Effector memory CD8-positive, alpha-beta T cell (primary cell): ENCODE measurements at places on chromosomes 16 and 17.

DNA sequence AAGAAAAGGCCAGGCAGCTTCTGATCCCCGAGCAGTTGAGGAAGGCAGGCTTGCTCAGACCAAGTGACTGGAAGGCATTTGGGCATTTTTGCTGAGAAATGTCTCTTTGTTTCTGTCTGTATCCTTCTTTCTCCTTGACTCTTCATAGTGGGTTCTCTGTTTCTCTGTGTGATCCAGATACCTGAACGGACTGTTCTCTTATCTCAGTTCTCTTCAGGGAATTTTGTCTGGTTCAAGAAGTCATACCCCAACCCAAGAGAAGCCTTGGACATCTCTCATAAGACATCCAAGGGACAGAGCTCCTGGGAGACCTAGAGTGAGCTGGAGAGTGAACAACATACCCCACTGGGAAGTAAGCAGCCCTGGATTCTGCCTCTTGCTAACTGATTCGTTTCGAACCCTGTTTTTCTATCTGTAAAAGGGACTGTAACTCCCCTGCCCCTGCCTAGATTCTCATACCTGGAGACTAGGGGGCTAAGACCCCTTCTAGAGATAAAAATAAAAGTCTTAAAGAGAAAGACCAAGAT is 541 bp downstream of the CCL3 start:
- DNase-seq: no peak
- peak overlapping the region; percentile 96 for H3K27ac ChIP-seq
- peak overlapping the region; percentile 65 for H3K4me3 ChIP-seq
- peaks cover 14% of the 10 kb centered on the region for H3K36me3 ChIP-seq
- no peaks in the 10 kb centered on the region for H3K27me3 ChIP-seq

GRCh38 chr17:80586846-80587228 is 42.2 kb downstream of the RPTOR start:
- H3K36me3 ChIP-seq: no peaks in the 10 kb centered on the region
- H3K27me3 ChIP-seq: no peaks in the 10 kb centered on the region
- no peak overlapping the region for H3K27ac ChIP-seq
- peaks cover 17% of the 10 kb centered on the region for H3K4me1 ChIP-seq
- no peak for DNase-seq
- no peak overlapping the region for H3K4me3 ChIP-seq

DNA sequence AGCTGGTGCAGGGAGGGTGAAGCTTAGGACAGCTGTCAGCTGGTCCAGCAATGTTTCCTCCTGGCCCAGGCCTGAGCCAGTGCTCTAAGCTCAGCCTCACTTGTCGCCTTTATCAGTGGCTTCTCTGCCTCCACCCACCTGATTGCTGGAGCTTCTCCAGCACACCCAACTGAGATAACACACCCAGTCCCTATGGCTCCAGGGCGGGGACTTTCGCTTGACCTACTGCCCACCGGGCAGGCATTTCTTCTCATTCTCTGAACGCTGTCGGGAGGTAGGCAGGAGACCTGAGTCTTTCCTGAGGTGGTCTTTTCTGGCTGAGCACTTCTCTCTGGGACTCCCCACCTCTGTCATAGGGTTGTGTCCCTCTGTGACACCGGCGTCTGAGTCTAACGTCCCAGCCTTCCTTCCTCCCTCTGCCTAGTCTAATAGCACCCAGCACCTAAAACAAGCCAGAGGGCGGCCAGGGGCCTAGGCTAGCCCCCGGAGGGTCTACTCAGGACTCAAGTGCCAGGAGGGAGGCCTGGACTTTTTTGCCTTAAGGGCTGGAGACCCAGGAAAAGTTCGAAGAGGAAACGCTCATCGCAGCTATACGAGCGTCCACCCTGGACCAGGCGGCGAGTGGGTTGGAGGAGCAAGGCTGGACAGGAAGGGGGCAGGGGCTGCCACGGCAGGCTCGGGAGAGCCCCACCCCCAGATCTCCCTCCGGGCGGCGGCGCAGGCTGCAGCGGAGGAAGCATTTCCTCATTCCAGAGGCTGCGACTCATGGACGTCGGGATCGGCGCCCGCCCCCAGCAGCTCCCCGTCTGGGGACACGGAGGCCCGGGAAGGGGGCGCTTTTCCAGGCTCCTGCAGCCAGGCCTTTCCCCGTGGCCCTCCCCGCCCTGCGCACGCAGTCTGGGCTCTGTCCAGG is 756 bp downstream of the TAX1BP3 start:
- peaks cover 19% of the 10 kb centered on the region for H3K4me1 ChIP-seq
- peak overlapping the region; percentile 95 for H3K27ac ChIP-seq
- H3K4me3 ChIP-seq: peak overlapping the region; percentile 94
- no peaks in the 10 kb centered on the region for H3K27me3 ChIP-seq

DNA sequence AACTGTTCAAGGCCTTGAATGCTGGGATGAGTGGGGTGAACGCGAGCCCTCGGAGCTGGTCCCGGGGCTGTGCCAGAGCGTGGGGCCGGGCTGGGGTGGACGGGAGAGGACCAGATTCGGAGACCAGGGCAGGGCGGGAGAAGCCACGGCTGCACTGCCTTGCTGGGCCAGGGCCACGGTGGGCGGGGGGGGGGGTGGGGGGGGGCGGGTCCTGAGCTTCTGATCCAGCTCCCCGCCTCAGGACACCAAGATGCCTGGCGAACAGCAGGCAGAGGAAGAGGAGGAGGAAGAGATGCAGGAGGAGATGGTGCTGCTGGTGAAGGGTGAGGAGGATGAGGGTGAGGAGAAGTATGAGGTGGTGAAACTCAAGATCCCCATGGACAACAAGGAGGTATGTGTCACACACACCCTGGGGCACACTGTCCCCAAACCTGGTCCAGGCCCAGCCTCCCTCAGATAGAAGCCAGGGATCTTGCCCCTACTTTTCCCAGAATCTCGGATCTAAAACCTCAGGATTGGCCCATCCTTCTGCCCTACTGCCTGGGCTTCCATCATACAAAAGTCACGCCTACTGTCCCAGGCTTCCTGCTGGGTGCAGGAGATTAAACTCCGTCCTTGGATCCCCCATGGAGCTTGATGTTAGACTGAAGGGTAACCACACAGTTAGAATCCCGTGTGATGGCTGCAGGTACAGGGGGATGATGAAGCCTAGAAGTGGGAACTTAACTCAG is 563 bp downstream of the ZNF771 start:
- no peaks in the 10 kb centered on the region for H3K27me3 ChIP-seq
- DNase-seq: no peak
- peaks cover 14% of the 10 kb centered on the region for H3K4me1 ChIP-seq
- H3K27ac ChIP-seq: no peak overlapping the region
- H3K4me3 ChIP-seq: peak overlapping the region; percentile 77
- peaks cover 7% of the 10 kb centered on the region for H3K36me3 ChIP-seq

GRCh38 chr17:57207396-57207795 is 48.9 kb upstream of the MSI2 start:
- H3K36me3 ChIP-seq: no peaks in the 10 kb centered on the region
- H3K4me1 ChIP-seq: no peaks in the 10 kb centered on the region
- no peak overlapping the region for H3K4me3 ChIP-seq
- DNase-seq: no peak
- H3K27me3 ChIP-seq: peaks cover 72% of the 10 kb centered on the region

GRCh38 chr16:64531401-64531800 is 590.5 kb downstream of the CDH11 start:
- no peak overlapping the region for H3K27ac ChIP-seq
- H3K27me3 ChIP-seq: no peaks in the 10 kb centered on the region
- H3K4me3 ChIP-seq: no peak overlapping the region
- DNase-seq: no peak
- peaks cover 3% of the 10 kb centered on the region for H3K36me3 ChIP-seq

- H3K4me1 ChIP-seq: no peaks in the 10 kb centered on the region
- no peak for DNase-seq
- no peak overlapping the region for H3K4me3 ChIP-seq
- no peaks in the 10 kb centered on the region for H3K36me3 ChIP-seq
- peaks cover 51% of the 10 kb centered on the region for H3K27me3 ChIP-seq
Measured at GRCh38 chr17:9872852-9873251, 32.2 kb downstream of the RCVRN start.

DNA sequence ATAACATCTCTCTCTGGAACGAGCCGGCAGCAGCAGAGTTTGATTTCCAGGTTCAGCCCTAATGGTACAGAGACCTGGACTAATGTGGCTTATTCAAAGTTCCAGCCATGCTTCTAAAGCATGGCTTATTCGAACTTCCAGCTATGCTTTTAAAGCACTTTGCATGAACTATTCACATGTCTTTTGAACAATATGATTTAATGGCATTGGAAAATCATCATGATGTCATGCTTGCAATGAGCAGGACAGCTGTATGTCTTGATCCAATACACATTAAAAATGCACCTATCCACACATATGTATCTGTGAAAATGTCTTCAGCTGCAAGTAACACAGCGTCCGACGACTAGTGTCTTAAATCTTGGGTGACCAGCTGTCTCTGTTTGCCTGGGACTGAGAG is 85.7 kb downstream of the MARF1 start:
- no peak overlapping the region for H3K27ac ChIP-seq
- DNase-seq: no peak
- H3K27me3 ChIP-seq: no peaks in the 10 kb centered on the region
- no peaks in the 10 kb centered on the region for H3K36me3 ChIP-seq

GRCh38 chr17:37101306-37101705 is 152.6 kb downstream of the AATF start:
- H3K27me3 ChIP-seq: no peaks in the 10 kb centered on the region
- DNase-seq: no peak
- no peak overlapping the region for H3K4me3 ChIP-seq
- no peak overlapping the region for H3K27ac ChIP-seq
- peaks cover 8% of the 10 kb centered on the region for H3K36me3 ChIP-seq

GRCh38 chr17:82627405-82627804 is 20.8 kb downstream of the WDR45B start:
- H3K4me3 ChIP-seq: no peak overlapping the region
- peaks cover 83% of the 10 kb centered on the region for H3K36me3 ChIP-seq
- peaks cover 5% of the 10 kb centered on the region for H3K4me1 ChIP-seq
- no peak overlapping the region for H3K27ac ChIP-seq
- H3K27me3 ChIP-seq: no peaks in the 10 kb centered on the region
- DNase-seq: no peak

DNA sequence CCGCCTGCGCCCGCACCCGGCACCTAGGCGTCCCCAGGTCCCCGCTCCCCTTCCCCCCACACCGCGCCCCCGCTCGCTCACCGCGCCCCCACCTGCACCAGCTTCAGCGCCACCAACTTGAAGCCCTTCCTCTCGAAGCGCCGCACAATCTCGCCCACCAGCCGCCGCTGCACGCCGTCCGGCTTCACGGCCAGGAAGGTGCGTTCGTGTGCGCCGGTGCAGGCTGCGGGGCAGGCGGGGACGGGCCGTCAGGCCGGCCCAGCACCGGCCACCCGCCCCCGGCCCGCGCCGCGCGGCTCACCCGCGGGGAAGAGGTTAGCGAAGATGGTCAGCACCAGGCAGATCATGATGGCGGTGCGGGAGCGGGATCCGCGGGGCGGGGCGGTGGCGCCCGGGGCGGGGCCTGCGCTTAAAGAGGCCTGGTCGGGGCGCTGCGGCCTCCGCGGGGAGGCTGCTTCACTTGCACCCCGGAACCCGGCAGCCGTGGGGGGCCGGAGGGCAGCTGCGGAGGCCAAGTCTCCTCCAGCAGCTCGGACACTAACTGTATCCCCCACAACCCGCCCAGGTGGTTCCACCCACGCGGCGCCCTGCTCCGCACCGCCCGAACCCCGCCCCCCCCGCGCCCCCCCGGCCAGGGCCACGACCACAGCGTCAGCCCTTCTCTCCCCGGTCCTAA is at the start of gene NME3:
NME3 (minus strand) TSS at position 356 of the 676 bp plus-strand sequence; CDS start at position 347, 9 bp downstream.
- H3K27ac ChIP-seq: peak within 1 kb of the TSS; percentile 94
- H3K27me3 ChIP-seq: no peaks in the 10 kb centered on the region
- H3K4me3 ChIP-seq: peak within 1 kb of the TSS; percentile 95

GRCh38 chr17:81049973-81050551 is 15.1 kb downstream of the BAIAP2 start:
- H3K36me3 ChIP-seq: peaks cover 18% of the 10 kb centered on the region
- no peak overlapping the region for H3K27ac ChIP-seq
- H3K4me3 ChIP-seq: peak overlapping the region; percentile 70
- H3K4me1 ChIP-seq: peaks cover 14% of the 10 kb centered on the region

GRCh38 chr17:66939461-66940114 is 24.9 kb upstream of the CACNG4 start:
- H3K27ac ChIP-seq: no peak overlapping the region
- H3K36me3 ChIP-seq: no peaks in the 10 kb centered on the region
- no peak overlapping the region for H3K4me3 ChIP-seq
- peaks cover 86% of the 10 kb centered on the region for H3K27me3 ChIP-seq

GRCh38 chr17:3754458-3755334 is 31.0 kb downstream of the HASPIN start:
- no peak overlapping the region for H3K27ac ChIP-seq
- no peaks in the 10 kb centered on the region for H3K27me3 ChIP-seq
- peaks cover 5% of the 10 kb centered on the region for H3K36me3 ChIP-seq
- peaks cover 14% of the 10 kb centered on the region for H3K4me1 ChIP-seq

DNA sequence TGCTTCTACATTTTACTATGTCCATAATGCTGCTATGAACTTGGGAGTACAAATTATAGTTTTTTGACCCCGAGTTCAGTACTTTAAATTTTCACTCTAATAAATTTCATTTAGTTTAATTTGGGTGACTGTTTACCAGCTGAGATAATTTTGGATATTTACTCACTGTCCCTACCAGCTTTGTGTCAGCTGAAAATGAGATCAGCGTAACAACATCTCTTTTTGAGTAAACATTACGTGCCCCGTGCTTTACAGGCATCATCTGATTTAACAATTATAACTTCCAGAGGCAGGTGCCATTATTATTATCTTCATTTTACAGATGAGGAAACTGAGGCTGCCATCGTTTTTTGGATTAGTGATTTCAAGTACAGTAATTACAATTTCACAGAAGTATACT is 15.0 kb downstream of the GFOD2 start:
- H3K4me3 ChIP-seq: peak overlapping the region; percentile 58
- H3K27ac ChIP-seq: peak overlapping the region; percentile 95
- peaks cover 4% of the 10 kb centered on the region for H3K36me3 ChIP-seq
- peaks cover 22% of the 10 kb centered on the region for H3K4me1 ChIP-seq
- DNase-seq: no peak
- H3K27me3 ChIP-seq: no peaks in the 10 kb centered on the region

DNA sequence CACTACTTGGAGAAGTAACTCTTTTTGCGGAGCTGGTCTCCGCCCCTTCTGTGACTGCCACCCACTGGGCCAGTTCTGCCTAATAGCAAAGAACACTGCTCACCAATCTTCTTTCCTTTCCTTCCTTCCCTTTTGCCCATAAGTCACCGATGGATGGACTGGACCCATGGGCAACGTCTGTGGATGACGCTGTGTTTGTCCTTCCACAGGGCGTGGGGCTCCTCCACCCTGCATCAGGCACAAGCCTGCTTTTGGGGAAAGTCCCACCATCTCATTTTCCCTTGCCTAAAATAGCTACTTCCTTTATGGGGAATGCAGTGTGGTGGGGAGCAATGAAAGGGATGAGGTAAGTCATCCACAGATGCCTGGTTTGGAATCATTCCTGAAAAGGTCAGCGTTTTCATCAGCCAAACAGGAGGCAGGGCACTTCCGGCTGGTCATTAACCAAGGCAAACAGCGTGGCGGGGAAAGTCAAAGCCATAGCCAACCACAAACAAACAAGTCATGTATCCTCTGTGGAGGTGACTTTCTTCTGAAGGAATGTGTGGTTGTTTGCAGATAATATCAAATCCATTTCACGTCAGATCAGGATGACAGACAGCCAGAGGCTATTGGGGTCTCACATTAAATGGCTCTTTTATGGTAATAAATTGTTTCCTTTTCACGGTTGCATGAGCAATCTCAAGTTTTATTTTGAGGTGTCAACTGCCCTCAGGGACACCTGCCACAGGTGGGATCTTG is 30.7 kb upstream of the MED9 start:
- no peaks in the 10 kb centered on the region for H3K36me3 ChIP-seq
- DNase-seq: no peak
- no peaks in the 10 kb centered on the region for H3K4me1 ChIP-seq
- no peak overlapping the region for H3K27ac ChIP-seq
- H3K4me3 ChIP-seq: no peak overlapping the region

- no peaks in the 10 kb centered on the region for H3K4me1 ChIP-seq
- no peak overlapping the region for H3K27ac ChIP-seq
- peaks cover under 1% of the 10 kb centered on the region for H3K27me3 ChIP-seq
- H3K4me3 ChIP-seq: no peak overlapping the region
Measured at GRCh38 chr17:62085511-62086408, 20.7 kb upstream of the MED13 start.
